Fibroblast of skin of right biceps (primary cell): ENCODE measurements at places on chromosomes 6 and 20.

- no peak for DNase-seq
Observed at GRCh38 chr6:128039543-128039942, 138.7 kb upstream of the THEMIS start.

- peak; percentile 39 for DNase-seq
Observed at GRCh38 chr20:5072756-5073659, 46.8 kb downstream of the PCNA start.

DNA sequence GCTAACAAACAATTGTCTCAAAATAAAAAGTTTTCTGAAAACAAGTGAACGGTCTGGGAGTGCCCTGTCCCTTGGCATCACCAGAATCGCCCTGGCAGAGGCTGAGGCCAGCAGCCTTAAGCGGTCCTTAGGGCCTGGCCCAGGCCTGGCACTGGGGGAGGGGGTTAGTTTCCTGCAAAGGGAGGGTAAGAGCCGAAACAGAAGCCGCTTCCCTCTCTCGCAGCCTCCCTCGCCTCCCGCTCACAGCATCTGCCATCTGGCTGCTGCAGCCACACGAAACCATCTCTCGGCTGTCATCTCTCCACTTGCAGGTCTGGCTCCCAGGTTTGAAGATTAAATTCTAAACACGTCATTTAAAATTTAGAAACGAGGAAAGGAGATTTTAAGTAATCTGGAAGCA lies 31.5 kb downstream of the PMEPA1 start:
- no peak for DNase-seq

DNA sequence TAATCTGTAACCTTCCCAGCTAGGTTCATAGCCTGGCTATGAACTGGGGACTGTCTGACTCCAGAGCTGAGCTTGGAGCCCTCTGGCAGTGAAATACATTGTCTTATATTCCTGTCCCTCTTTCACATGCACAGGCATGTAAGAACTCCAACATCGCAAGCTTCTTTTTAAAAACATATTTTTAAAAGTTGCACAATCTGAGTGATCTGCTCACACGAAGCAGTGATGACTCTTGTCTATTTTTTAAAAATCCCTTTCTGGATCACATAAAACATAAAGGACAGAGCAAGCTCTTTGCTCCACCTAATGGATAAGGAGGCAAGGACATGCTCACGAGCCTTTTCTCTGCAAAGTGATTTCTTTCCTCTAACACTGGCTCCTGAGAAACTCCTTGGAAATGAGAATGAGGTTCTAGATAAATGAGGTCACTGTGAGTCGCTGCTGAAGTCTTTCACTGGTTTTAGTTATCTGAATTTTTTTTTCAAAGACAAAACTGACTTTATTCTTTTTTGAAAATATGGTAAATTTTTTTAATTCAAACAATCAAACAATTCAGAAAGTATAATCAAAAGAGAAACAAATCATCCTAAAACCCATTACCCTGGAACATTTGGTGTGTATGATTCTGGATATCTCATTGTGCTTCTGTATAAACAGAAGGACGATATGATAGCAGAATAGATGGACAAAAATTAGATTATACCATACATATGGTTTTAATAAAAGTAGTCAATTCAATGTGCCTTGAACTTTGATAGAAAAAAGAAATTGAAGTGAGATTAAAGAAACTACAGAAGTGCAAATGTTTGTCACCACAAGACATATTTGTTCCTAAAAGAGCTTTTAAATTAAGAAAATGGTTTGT lies 30.8 kb downstream of the IL20RA start:
- DNase-seq = peak; percentile 73

DNA sequence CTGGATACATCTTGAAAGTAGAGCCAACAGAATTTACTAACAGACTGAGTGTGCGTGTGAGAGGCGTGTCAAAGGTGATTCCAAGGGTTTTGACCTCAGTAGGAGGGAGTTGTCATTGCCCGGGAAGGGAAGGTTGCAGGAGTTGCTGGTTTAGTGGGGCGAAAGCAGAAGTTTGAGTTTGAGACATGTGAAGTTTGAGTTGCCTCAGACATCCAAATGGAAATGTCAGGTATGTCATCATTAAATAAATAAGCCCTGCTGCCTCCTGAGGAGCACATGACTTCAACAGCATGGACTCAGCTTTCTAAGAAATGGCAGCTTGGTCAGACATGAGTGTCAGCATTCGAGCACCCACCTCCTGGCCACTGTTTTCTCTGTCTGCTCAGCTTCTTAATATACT lies 26.6 kb upstream of the TGM2 start:
- no peak for DNase-seq

GRCh38 chr6:69622924-69623323 lies 173.9 kb downstream of the LMBRD1 start:
- no peak for DNase-seq

GRCh38 chr20:10281911-10282310 lies 63.3 kb downstream of the SNAP25 start:
- no peak for DNase-seq

- DNase-seq = peak; percentile 25
Observed at GRCh38 chr6:169240591-169241390, 12.9 kb downstream of the THBS2 start.

DNA sequence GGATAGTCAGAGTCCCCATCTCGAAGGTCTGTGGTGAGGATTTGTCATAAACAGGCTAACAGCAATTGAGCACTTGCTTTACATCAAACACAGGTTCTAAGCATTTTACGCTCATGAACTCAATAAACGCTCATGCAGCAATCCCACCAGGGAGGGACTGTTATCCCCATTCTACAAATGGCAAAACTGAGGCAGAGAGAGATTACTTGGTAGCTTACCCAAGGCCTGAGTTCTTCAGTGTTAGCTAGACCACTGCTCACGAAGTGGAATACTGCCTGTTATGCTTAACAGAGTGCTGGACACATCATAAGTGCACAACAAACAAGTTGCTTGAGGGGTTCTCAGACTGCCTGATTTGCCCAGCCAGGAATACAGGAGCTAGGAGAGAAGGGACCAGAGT lies 23.7 kb upstream of the TCP11 start:
- no peak for DNase-seq

DNA sequence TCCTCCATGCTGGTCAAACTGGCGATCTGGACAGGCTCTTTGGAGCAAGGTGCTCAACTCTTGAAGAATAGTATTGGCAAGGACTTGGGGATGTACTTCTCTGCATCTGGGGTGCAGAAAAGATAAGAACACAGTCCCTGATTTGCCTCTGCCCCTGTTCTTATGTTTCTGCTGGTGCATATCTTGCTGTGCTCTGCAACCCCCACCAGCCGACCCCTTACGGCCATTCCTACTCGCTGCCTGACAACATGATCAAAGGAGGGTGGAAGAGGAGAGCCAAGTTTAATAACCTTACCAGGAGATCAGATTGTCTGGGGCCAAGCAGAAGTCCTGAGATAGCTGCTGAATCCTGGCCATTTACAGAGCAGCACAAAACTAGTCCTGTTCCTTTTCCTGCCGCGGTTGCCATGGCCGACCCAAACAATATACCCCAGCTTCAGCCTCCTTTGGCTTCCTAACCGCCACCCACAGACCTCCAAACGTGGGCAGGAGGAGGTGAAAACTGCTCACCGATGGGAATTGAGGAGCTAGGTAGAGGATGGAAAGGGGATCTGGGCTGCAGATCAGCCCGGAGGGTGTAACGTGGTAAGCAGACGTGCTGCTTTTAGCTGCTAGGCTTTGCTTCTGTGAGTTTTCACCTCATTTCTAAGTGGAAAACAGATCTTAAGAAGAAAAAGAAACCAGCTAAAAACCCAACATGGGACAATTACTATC lies 60.9 kb downstream of the ATXN1 start:
- no peak for DNase-seq

DNA sequence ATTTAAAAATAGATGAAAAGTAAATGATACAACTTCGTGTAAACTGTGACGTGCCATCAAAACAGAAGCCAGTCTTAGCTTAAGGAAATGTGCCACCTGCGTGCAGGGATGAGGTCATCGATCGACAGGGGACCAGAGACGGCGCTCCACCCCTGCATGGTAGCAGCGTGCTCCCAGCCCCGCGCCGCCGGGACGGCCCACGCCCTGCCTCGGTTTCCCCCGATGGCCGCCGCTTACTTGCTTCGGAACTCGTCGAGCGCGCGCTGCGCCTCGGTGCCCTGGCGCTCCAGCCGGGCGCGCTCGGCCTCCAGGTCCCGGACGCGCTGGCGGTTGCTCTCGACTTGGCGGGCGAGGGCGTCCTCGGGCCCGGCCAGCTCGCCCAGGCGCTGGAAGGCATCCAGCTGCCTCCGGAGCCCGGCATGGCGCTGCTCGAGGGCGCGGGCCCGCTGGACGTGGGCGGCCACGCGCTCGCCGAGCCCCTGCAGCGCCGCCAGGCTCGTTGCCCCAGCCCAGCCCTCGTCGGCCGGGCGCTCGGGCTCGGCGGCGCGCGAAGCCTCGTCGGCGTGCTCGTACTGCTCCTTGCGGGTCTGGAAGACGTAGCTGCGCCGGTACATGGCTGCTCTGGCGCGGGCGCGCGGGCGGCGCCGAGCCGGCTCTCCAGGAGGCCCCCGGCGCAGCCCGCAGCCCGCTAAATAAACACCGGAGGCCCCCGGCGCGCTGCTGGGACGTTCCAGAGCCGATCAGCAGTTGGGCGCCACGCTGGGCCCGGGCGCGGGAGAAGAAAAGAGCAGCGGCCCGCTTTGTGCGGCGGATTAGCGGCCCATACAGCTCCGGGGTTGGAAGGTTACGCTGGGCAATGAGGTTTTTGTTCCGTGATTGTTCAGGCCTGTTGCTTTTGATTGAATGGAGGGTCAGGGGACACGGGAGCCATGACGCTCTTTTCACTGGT lies at the start of gene BFSP1:
Gene BFSP1 (minus strand): TSS at position 664 of the 949 bp plus-strand sequence. CDS start 50 bp downstream, at position 614.
- peak; percentile 65 for DNase-seq

DNA sequence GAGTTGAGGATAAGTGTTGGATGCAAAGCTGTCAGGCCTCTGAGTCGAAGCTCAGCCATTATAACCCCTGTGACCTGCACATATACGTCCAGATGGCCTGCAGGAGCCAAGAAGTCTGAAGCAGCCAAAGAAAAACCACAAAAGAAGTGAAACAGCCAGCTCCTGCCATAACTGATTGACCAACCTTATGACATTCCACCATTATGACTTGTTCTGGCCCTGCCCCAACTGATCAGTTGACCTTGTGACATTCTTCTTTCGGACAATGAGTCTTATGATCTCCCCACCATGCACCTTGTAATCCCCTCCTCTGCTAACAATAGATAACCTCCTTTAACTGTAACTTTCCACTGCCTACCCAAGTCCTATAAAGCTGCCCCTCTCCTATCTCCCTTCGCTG lies 133.7 kb upstream of the AGPAT4 start:
- peak; percentile 84 for DNase-seq

DNA sequence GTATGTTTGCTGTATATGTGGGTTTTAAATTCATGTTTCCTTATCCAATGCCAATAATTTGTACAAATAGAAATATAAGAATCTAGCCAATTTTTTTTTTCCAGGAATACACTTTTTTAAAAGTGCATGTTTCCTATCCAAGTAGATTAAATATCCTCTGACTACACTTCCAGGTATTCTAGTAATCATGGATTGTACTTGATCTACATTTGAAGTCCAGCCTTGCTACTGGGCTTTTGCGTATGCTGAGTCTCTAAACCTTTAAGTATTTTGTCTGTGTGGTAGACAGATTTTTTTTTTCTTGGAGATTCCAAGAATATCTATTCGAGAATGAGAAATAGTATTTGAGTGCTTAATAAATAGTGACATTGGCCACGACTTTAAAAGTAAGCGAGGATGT lies 188.3 kb downstream of the SASH1 start:
- peak; percentile 56 for DNase-seq

DNA sequence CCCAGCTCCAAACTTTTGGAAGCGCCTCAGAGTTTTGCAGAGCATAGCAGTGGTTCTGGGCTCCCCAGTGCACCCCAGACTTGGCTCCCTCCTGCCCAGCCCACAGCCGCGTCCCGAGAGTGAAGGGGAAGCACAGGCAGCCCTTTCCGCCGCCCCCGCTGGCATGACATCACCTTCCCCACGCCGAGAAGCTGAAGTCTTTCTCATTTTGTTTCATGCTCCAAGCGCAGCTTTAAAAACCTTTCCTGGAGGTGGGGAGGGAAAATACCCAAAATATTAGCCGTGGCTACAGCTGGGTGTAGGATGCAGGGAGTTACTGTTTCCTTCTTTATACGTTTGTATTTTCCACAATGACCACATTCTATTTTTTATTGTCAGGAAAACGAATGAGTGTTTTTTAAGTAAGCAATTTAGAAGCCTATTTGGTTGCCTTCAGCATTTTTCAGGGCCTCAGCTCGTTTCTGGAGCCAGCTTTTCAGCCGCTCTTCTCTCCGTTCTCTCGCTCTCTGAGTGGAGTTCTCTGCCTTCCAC lies 72.9 kb downstream of the SNX5 start:
- peak; percentile 61 for DNase-seq

DNA sequence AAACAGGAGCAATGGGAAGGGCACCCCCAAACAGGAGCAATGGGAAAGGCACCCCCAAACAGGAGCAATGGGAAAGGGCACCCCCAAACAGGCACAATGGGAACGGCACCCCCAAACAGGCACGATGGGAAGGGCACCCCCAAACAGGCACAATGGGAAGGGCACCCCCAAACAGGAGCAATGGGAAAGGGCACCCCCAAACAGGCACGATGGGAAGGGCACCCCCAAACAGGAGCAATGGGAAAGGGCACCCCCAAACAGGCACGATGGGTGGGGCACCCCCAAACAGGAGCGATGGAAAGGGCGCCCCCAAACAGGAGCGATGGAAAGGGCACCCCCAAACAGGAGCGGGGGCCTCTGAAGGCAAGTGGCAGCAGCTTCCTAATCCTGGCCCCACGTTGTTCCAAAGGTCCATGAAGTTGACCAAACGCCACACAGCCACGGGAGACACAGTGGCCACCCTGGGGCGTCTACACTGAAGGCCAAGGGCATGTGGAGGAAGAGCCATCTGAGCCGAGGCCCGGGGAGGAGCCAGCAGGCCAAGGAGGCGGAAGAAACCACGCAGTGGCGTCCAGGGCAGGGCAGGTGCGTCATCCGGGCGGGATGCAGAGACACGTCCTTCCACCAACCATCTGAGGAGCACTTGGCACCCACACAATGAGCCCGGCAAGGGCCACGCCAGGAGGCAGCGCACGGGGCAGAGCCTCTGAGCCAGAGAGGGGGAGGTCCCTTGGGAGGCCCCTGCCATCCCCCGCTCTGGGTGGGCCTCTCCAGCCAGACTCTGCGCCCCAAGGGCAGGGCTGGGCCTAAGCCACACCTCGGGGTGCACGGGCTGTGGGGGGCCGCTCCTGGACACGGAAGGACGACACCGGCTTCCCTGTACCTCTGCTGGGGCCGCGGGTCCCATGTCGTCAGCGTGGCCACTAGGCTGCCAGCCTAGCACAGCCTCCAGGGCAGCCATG lies 21.5 kb upstream of the NTSR1 start:
- DNase-seq = no peak

GRCh38 chr20:6828794-6829423 lies 61.4 kb downstream of the BMP2 start:
- peak; percentile 49 for DNase-seq

GRCh38 chr20:36384022-36384619 lies 78.0 kb downstream of the DLGAP4 start:
- peak; percentile 36 for DNase-seq
